Activated naive CD4-positive, alpha-beta T cell (primary cell): ENCODE measurements at places on chromosomes 3 and 15.

DNA sequence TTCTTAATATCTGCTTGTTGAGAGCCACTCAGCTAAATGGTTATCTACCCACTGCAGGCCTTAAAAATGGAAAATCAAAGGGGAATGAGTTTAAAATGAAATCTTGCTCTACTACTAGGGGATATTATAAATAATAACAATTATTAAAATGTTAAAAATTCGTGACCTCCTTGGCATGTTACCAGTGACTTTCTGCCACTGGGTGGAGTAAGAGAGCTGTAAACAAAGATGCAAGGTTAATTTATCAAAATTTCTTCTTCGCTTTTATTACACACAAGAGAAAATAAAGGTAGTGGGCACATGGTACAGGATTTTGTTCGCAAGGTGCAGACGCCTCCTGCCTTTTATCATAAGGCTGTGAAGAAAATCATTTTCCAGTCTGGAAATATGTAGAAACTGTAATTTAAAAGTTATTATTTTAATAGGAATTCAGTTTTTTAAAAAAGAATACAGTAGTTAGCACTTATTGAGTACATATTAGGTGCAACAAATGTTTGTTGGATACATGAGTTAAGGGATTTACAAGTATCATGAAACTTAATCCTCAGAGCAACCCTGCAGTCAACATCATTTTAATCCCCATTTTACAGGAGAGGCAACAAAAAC lies 272.6 kb downstream of the SUCLG2 start:
- no peak for DNase-seq

- DNase-seq = no peak
Observed at GRCh38 chr3:168714609-168715240, 619.0 kb upstream of the GOLIM4 start.

GRCh38 chr15:87609474-87609873 lies 647.1 kb downstream of the NTRK3 start:
- no peak for DNase-seq

DNA sequence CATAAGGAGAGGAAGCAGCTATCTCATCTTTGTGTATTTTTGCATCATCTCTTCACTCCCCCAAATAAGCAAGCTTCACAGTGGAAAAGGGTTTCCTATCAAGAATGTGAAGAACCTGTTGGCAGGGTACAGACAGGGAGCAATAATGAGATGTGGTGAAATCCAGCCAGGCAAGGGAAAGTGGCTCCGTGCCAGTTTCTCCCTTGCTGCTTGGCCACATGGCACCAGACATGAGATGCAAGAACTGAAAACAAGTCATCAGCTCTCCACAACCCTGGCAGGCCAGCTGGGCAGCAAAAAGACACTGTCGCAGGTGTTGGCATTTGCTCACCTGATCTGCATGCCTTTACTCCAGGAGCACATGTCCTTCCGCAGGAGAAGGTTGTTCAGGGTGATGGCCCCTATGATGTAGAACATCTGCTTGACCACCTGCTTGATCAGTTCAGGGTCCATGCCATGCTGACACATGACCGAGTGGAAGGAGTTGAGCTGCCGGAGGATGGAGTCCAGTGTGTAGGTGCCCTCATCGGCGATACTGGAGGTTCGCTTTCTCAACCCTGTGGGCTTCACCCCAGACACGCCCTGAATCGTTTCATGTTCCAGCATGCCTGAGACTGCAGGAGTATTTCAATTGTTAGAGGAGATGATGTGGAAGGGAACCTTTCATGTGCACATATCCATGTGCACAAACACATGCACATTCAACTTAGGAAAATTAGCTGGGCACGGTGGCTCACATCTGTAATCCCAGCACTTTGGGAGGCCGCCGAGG lies 23.3 kb upstream of the MYO5C start:
- no peak for DNase-seq

DNA sequence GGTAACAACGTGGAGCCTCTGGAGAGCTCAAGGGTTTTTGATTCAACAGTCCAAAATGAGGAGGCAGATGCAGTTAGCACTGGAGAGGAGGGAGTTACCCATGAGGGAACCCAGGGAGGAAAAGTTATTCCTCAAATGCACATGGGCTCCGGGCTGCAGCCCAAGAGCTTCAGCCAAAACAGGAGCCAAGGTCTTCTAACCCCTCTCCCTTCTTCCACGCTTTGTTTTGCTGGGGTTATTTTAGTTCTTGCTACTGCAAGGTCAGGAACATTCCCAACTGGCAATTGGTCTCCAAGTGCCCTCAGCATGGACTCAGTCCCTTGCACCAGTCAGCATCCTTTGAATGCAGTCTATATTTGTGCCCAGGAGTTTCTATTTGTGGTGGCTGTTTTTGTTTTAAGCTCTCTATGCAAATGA lies 90.0 kb downstream of the TGFBR2 start:
- DNase-seq = no peak

DNA sequence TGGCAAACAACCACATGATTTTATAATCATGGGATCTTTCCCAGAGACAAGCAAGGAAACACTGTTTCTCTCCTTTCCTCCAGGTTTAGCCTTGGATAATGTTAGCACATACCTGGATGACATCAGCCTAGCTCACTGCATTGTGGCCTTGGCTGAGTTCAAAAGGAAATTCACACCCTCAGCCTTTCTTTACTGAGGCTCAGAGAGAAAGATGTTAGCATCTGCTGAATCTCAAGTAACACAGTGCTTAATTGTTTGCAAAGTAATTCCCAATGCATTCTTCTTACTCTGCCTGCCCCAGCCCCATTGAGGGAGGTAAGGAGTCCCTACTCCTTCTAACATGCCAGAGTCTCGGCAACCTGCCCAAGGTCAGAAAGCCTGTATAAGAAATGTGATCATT lies 432.2 kb upstream of the LMCD1 start:
- DNase-seq = no peak

- no peak for DNase-seq
Observed at GRCh38 chr15:73885954-73886700, 12.8 kb downstream of the TBC1D21 start.

DNA sequence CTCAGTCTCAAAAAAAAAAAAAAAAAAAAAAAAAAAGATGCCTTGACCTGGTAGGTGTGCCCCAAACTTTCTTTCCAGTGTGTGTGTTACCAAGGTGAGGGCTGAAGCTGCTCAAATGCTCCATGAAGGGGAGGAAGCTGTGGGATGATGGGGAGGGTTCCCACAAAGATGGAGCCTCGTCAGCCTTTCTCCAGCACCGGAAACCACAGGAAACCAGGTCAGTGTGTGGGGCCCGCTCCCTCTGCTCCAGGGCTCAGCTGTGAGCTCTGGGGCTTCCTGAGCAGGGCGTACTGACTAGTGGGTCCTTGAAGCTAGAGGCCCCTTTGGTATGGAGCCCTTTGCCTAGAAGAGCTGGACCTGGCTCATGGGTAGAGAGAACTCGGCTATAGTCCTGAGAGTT lies 681 bp upstream of the IL17RE start:
- no peak for DNase-seq

DNA sequence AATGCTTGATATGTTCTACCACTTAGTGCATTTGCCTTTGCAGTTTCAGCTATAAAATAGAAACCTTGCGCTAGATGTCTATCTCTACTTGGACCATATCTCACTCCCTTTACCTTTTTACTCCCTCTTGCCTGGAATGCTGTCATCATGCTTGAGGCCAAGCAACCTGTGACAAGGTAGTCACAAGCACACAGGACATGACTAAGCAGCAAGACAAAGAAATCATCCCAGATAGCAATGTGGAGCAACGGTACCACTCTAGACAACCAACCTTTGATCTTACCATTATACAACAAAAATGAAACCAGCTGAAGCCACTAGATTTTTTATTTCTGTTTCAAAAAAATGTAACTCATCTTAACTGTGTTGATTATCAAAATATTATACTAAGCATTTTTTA lies 50.5 kb upstream of the SPSB4 start:
- no peak for DNase-seq

DNA sequence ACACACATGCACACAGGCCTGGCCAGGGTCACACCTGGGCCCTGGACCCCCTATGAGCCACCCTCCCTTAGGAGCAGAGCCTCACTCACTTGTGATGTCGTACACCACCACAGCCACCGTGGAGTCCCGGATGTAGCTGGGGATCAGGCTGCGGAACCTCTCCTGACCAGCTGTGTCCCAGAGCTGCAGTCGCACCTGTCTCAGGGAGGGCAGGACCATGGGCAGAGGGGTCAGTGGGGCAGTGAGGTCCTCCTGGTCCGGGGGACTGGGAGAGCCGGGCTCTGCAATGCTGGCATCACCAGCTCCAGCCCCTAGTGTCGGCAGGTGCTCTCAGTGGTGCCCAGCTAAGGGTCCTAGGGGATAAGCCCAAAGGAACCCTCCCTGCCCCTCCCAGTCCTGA lies 35.6 kb downstream of the SRPRB start:
- no peak for DNase-seq

DNA sequence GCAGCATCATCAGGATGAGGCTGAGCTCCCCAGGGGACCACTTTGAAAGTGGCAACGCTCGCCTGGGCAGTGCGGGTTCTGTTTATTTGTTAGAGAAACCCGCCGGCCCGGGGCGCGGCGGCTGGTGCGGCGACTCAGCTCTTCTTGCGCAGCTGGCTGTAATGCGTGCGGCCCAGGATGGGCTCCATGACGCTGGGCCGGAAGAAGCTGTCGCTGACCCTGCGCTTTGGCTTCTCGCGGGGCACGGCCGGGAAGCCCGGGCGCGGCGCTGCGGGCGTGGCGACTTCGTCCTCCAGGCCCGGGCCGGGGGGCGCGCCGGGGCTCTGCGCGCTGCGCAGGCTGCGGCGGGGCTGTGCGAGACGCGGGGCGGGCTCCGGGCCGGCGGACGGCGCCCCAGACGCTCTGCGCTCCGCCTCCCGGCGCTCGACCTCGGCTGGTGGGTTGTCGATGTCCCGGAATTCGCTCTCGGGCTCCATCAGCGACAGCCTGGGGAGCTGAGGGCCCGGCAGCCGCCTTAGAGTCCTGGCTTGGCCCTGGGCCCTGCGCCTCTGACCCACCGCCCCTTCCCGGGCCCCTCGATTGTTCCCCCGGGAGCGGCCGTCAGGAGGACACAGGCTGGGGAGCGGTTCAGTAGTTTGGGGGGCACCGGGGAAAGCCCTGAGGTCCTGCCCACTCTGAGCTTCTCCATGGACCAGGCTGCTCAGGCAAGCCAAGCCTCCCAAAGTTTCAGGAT lies 10.3 kb upstream of the KIF7 start:
- DNase-seq = no peak

- DNase-seq = no peak
Observed at GRCh38 chr15:98719137-98719740, 70.9 kb downstream of the IGF1R start.

DNA sequence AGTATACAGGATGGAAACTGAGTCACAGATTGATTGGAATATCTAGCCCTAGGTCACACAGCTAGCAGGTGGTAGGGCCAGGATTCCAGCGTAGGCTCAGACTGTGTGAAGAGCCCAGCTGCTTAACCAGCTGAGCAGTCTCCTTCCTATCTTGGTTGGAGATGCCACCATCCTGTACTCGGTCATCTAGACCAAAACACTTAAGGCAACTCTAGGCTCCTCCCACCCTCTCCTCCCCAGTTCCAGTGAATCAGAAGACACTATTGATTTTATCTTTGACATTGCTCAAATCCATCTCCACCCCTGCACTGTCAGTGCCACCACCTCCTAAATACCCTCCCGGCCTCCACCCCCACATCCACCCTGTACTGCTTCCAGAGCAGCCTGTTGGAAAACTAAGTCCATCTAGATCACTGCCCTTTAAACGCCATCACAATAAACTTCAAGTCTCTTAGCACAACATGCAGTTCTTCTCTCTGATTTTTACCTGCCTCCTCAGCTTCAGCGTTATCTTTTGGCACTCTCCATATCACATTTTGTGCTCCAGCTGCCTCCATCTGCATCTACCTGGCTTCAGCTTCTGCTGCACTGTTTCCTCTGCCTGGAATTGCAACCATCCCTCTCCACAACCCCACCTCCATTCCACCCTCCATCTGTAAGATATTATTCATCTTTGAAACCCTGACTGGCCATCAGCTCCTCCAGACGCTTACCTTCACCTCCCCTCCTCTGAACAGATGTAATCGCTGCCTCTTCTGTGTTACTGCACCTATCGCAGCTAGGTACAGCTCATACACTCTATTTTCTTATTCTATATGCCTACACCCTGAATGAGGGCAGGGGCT lies 86.8 kb upstream of the ACP3 start:
- DNase-seq = no peak

DNA sequence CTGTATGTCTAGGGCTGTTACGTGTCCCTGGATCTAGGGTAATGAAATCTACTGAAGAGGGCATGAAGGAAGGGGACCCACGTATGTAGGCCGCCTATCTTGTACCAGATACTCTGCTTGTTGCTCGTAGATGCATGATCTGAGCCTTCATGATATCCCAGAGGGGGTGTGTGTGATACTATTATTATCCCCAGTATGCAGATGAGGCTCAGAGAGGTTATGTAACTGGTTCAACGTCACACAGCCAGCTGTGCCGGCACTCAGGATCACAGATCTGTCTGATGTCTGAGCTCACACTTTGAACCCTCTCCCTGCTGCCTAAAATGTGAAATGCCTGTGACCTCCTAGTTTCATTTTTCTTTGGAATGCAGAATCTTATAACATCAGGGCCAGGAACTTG lies 36.2 kb upstream of the SEC13 start:
- no peak for DNase-seq

DNA sequence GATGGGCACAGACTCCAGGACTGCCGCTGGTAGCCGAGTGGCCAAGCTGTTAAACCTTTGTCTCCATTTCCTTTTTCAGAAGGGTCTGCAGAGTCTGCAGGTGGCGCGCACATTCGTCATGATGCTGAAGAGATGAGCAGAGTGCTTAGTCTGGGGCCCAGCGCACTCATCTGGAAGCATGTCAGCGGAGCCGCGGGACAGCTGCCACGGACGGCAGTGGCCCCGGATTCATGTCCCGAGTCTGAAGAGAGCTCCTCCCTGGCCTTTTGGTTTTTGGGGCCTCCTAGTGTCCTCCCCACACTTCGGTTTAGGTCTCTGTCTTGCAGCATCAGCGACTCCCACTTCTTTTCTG lies 42.6 kb downstream of the KLHL25 start:
- no peak for DNase-seq

GRCh38 chr3:78086150-78086549 lies 1046.3 kb downstream of the ROBO2 start:
- no peak for DNase-seq

DNA sequence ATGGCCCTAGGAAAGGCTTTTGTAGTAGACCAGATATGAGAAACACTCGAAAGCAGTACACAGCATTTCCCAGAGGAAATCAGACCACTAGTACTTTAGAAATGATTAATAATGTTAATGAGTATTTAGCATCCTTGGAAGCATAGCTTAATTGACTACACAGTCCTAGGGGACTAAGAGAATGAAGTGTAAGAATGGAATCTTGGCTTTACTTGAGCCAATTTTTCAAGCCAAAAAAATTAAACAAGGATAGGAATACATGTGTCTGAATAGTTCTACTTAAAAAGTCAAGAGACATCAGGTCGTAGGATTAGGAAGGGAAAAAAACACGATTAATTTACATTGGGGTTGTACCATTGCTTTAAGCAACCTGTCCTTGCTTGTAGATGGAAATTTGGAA lies 38.2 kb downstream of the DPPA2 start:
- DNase-seq = no peak

- DNase-seq = no peak
Observed at GRCh38 chr15:49343546-49343945, 79.5 kb upstream of the FGF7 start.

- DNase-seq = no peak
Observed at GRCh38 chr3:175093748-175094147, 234.6 kb downstream of the NAALADL2 start.

- DNase-seq = no peak
Observed at GRCh38 chr3:129474984-129475804, 35.2 kb downstream of the IFT122 start.

- DNase-seq = no peak
Observed at GRCh38 chr3:28028554-28028953, 212.9 kb upstream of the CMC1 start.
